Osteoblast (primary cell): ENCODE measurements at places on chromosomes 13 and 19. TPM values are rescaled to one million over a fixed set of nuclear protein-coding genes. Genes with fewer than 3 reads are reported as not detected.
A peak's percentile ranks its signal among the peaks of the same experiment; 100 is the strongest.

DNA sequence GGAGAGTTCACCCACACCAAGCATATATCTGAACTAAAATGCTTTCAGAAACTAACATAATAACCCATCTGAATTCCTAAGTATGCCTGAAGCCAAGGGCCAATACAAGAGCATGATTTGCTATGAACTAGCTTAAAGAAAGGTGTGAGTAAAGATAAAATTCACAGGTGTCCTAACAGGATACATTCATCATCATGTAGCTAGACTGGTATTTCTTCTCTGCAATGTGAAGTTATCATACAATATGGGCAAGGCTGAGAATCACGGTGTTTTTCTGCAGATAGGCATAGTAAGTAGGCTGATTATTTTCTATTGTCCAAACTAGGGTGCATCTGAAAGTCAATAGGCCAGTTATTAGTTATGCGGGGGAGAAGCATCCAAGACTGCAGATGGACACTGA is 63.1 kb downstream of the STK24 start:
- H3K4me3 ChIP-seq = no peak overlapping the region
- peaks cover 15% of the 10 kb centered on the region for H3K4me1 ChIP-seq
- no peak for DNase-seq
- H3K27me3 ChIP-seq = no peaks in the 10 kb centered on the region
- peaks cover 24% of the 10 kb centered on the region for H3K36me3 ChIP-seq
- H3K27ac ChIP-seq = no peak overlapping the region

- H3K4me3 ChIP-seq = no peak overlapping the region
- H3K4me1 ChIP-seq = peaks cover 9% of the 10 kb centered on the region
- no peaks in the 10 kb centered on the region for H3K27me3 ChIP-seq
- DNase-seq = no peak
- no peaks in the 10 kb centered on the region for H3K36me3 ChIP-seq
Observed at GRCh38 chr13:39900106-39900750, 244.8 kb downstream of the COG6 start.

DNA sequence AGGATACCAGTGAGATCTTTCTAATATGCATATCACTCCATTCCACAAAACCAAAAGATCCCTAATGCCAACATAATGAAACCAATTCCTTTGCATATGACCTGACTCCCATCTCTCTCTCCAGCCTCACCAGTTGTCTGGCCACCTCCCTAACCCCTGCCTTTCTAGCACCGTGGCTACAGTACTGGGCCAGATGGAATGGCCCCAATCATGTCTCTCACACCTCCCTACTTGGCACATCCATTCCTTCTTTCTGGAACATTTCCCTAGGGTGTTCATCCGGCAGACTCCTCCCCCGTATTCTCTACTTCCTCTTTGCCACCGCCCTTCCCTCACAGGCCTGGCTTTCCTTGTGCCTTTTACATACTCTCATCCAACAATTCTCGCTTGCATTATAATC is 62.0 kb downstream of the GPALPP1 start:
- peaks cover 28% of the 10 kb centered on the region for H3K4me1 ChIP-seq
- DNase-seq = no peak
- no peak overlapping the region for H3K27ac ChIP-seq
- no peaks in the 10 kb centered on the region for H3K36me3 ChIP-seq

GRCh38 chr13:49225223-49226042 is 5.3 kb downstream of the MLNR start:
- H3K27ac ChIP-seq = no peak overlapping the region
- H3K4me3 ChIP-seq = no peak overlapping the region
- no peak for DNase-seq

DNA sequence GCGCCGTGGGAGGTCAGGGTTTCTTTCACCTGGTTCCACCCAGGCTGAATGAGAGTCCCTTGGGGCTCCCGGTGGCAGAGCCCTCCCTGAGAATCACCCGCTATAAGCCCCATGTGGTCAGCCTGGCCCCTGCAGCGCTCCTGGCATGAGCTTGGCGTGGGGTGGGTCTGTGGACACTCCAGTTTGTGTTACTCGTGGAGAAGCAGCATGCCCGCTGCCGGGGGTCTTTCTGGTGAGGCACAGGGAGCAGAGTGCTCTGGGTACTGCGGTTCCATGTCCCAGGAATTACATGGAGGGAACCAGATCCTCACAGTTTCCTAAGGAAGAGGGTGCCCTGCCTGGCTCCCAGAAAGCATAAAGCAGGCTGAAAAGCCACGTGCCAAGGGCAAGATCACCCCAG is 62.2 kb downstream of the SMARCA4 start:
- no peaks in the 10 kb centered on the region for H3K27me3 ChIP-seq
- peaks cover 38% of the 10 kb centered on the region for H3K4me1 ChIP-seq
- peak; percentile 62 for DNase-seq
- no peak overlapping the region for H3K27ac ChIP-seq

- no peak overlapping the region for H3K4me3 ChIP-seq
- no peak overlapping the region for H3K27ac ChIP-seq
- DNase-seq = no peak
- H3K27me3 ChIP-seq = no peaks in the 10 kb centered on the region
Observed at GRCh38 chr13:73336773-73337172, 278.0 kb downstream of the KLF5 start.

DNA sequence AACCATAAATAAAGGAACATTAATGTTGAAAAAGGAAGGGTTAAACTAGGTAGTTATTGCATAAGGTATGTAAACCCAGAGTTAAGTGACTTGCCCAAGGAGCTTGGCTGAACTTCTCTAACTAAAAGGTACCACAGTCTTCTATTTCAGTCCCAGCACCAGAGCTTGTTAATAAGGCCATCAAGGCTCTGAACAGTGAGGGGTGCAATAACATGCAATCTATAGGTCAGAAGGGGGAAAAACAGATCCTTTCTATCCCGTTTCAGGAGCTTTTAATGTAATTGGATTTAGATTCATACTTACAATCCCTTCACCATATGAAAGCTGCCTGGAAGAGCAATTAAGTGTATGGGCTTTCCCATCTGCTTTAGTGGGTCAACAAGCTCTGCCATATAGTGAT is 441.5 kb upstream of the SPRY2 start:
- H3K36me3 ChIP-seq = no peaks in the 10 kb centered on the region
- DNase-seq = no peak
- H3K27ac ChIP-seq = no peak overlapping the region
- no peak overlapping the region for H3K4me3 ChIP-seq
- no peaks in the 10 kb centered on the region for H3K4me1 ChIP-seq
- no peaks in the 10 kb centered on the region for H3K27me3 ChIP-seq

GRCh38 chr13:106802917-106803316 is 235.0 kb upstream of the ARGLU1 start:
- DNase-seq = no peak
- H3K36me3 ChIP-seq = no peaks in the 10 kb centered on the region
- H3K4me3 ChIP-seq = no peak overlapping the region
- H3K27ac ChIP-seq = no peak overlapping the region
- H3K4me1 ChIP-seq = no peaks in the 10 kb centered on the region
- no peaks in the 10 kb centered on the region for H3K27me3 ChIP-seq

DNA sequence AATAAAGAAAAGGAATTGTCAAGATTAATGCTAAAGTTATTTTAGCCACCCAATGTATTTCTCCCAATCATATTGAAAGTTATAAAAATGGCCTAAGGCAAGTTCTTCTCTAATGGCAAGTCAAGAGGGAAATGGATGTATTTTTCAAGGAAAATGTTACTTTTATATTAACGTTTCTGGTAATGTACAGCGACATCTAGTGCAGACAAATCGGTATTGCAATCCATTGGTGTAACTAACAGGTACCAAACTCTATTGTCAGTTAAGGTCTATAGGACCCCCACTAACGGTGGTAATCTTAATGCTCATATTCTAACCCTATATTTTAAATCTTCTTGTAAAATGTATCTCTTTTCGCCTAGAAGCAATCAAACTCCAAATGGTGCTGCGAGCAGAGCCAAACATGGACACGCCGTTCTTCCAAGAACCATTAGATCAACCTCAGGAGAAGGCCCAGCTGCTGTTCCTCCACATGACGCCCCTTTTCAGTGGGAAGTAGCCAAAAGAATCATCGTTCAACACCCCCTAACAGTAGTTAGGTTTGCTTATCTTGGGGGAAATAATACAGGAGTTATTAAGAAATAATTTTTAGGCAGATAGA is 98.5 kb upstream of the PABPC3 start:
- no peak overlapping the region for H3K27ac ChIP-seq
- peaks cover 13% of the 10 kb centered on the region for H3K4me1 ChIP-seq
- no peak for DNase-seq
- peaks cover 3% of the 10 kb centered on the region for H3K27me3 ChIP-seq
- H3K36me3 ChIP-seq = no peaks in the 10 kb centered on the region

DNA sequence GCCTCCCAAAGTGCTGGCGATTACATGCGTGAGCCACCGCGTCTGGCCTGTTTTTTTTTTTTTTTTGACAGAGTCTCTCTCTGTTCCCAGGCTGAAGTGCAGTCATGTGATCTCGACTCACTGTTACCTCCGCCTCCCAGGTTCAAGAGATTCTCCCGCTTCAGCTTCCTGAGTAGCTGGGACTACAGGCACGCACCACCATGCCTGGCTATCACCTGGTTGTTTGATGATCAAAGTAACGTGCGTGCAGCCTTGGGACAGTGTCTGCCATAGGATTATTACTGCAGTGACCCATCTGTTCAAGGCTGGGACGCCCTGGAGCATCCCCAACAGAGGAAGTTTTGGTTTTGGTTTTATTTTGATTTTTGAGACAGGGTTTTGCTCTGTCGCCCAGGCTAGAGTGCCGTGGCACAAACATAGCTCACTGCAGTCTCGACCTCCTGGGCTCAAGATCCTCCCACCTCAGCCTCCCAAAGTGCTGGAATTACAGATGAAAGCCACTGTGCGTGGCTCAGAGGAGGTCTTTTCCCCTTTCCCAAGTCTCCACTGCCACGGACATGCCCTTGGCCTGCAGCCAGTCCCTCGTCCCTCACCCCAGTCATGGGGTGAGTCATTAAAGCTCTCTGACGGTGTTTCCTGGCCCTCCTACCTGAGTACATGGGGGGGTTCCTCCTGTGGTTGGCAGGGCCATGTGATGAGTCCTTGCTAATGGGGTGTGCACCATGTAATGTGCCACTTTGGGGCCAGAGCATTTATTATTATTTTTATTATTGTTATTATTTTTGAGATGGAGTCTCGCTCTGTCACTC is 65.6 kb downstream of the IER2 start:
- no peaks in the 10 kb centered on the region for H3K4me1 ChIP-seq
- no peaks in the 10 kb centered on the region for H3K27me3 ChIP-seq
- H3K27ac ChIP-seq = no peak overlapping the region
- H3K36me3 ChIP-seq = no peaks in the 10 kb centered on the region

Gene PSG1
- 0.36 and 1.2 TPM in 2 replicates for total RNA-seq

Gene KIR2DL3
- total RNA-seq = not detected in 2 replicates

Gene DDA1
- total RNA-seq = 8.5 and 11.6 TPM in 2 replicates

Gene DLEU7
- not detected in 2 replicates for total RNA-seq

Gene SBK2
- not detected in 2 replicates for total RNA-seq
